Activated CD8-positive, alpha-beta T cell treated with anti-CD3 and anti-CD28 coated beads for 36 hours (primary cell): ENCODE measurements at places on chromosomes 7 and 10. TPM values are rescaled to one million over a fixed set of nuclear protein-coding genes. Genes with fewer than 3 reads are reported as not detected.

ANKMY2 gene
- total RNA-seq: 10.5 TPM

AGAP9 gene
- 3.4 TPM for total RNA-seq

DNA sequence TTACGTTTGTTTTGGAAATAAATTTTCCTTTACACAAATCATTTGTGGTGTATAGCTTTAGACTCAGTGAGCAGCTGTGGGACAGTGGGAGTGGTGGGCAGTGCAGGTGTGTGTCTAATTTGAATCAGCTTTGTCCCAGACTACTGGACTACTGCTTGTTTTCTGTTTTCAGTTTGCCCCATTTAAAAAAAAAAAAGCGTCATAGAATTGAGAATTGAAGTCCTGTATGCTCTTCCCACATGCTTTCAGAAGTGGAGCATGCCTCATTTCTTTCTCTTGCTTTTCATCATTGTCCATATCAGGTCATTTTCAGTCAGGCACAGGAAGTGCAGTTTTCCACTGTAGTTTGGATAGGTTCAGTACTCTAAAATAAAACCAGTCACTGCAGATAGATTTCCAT lies 66.1 kb downstream of the SHH start:
- peak overlapping the region; percentile 48 for H3K27ac ChIP-seq
- no peak overlapping the region for H3K4me3 ChIP-seq

WDR86 gene
- total RNA-seq: 0.25 TPM

- peaks cover 11% of the 10 kb centered on the region for H3K27me3 ChIP-seq
- H3K4me1 ChIP-seq: peaks cover 10% of the 10 kb centered on the region
- H3K4me3 ChIP-seq: no peak overlapping the region
Observed at GRCh38 chr7:134870156-134870555, 90.7 kb downstream of the CALD1 start.

GRCh38 chr7:12586271-12586670 lies 15.8 kb downstream of the SCIN start:
- H3K27me3 ChIP-seq: peaks cover 6% of the 10 kb centered on the region
- no peaks in the 10 kb centered on the region for H3K4me1 ChIP-seq
- H3K4me3 ChIP-seq: no peak overlapping the region
- H3K27ac ChIP-seq: no peak overlapping the region
- H3K36me3 ChIP-seq: no peaks in the 10 kb centered on the region

- no peak overlapping the region for H3K4me3 ChIP-seq
- peaks cover 14% of the 10 kb centered on the region for H3K27me3 ChIP-seq
- no peak overlapping the region for H3K27ac ChIP-seq
- no peak for DNase-seq
Observed at GRCh38 chr10:120749072-120749471, 102.1 kb upstream of the WDR11 start.

GRCh38 chr7:42877862-42878261 lies 34.0 kb downstream of the C7orf25 start:
- no peaks in the 10 kb centered on the region for H3K36me3 ChIP-seq
- DNase-seq: no peak
- H3K27me3 ChIP-seq: peaks cover 6% of the 10 kb centered on the region
- no peak overlapping the region for H3K27ac ChIP-seq

ODAD2 gene
- 0.40 TPM for total RNA-seq
